ENCODE measurements at places on chromosomes 12 and 14.

- DNase-seq: no peak
These were observed 10.3 kb downstream of the CCDC175 start for GRCh38 chr14:59566296-59566695.

DNA sequence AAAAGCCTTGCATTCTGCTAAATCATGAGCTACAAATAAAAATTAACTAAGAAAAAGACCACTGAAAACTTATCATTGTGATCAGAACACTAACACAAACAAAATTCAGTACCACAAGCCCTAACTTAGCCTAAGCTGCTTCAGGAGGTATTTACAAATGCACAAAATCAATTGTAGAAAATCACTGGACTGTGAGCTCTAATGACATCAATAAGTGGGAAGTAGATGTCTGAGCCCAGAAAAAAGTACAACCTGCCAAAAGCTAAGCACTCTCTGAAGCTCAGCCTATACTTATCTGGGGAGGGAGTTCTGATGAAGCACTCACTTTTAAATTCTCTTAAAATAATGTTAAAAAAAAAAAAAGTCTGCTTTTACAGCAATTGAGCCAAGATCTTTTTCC lies 92.9 kb downstream of the SLCO1B1 start:
- no peak for DNase-seq

- no peak for DNase-seq
These were observed 33.3 kb downstream of the TULP3 start for GRCh38 chr12:2924019-2924418.

- DNase-seq: no peak
These were observed 30.6 kb upstream of the LMO3 start for GRCh38 chr12:16636435-16637055.

DNA sequence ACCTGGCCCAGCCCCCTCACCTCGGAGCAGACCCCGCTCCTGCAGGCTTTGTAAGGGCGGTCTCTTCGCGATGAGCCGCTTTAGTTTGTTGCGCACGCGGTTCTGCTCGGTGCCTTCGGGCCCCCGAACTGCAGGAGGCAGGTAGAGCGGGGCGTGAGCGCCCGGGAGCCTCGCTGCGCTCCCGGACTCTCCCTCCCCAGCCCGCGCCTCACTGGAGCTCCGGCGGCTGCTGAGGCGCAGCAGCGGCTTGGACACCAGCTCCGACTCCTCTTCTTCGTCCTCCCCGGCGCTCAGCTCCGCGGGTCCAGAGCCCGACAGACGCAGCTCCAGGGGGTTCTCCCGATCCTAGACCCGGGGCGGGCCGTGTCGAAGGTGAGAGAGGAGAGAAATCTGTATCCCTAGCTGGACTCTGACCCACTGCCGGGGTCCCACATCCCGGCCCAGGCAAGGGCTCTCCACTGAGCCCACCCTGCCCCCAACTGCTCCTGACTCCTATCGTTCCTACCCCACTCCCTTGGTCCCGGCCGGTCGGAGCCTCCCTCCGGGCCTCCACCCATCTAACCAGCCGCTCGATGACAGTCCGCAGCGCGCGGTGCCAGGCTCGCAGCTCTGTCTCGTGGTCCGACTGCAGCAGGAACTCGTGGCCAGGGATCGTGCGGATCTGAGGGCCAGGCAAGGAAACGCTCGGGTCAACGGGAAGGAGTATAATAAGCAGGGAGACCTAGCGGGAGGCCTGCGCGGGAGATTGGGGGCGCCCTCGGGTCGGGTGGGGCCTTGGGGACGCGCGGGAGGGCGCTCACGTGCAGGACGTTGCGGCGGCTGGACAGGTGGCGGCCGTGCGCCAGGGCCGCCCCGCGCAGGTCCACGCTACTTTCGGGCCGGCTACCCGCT lies 4.2 kb downstream of the ARHGAP9 start:
- DNase-seq: no peak

DNA sequence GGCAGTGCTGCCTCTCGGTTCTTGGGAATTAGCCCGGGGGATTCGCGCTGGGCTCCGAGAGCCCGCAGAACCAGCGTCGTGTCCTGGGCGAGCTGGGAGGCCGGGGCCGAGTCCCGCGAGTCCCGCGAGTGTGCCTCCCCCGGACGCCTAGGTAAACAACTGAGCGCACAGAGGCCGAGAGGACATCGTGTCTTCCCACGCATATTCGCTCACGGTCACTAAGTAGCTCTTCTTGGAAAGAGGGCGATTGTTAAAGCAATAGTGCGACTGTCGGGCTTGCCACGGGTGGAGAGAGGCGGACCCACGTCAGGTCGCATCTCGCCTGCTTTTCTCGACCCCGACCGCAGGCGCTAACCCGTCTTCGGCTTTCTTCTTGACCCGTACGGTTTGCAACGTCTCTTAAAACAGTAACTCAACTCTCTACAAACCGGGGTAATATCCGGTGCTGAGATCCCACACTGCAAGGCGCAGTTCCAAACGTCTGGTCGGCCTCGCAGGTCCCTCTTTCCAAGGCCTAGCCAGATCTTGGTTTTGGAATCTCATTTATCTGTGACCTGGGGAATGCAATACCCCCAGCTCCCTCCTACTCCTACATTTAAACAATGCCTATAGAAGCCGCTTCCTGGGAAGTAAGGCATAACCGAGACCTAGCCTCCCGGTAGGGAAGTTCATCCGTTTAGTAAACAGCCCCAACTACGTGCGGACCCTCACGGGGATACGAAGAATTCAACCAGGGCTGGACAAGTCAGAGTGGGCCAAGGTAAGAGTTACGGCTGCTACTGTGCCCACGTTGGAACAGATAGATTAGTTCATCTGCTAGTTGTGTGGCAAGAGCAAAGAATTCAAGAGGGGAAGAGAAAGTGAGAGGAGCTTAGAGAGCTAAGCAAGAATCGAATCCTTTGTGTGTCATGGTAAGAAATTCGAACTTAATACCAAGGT lies 736 bp upstream of the PHLDA1 start:
- peak; percentile 60 for DNase-seq

GRCh38 chr14:35999294-35999693 lies 173.2 kb downstream of the BRMS1L start:
- DNase-seq: no peak

- no peak for DNase-seq
These were observed 38.8 kb upstream of the ATP23 start for GRCh38 chr12:57902478-57902969.

- no peak for DNase-seq
These were observed 306.2 kb downstream of the TRHDE start for GRCh38 chr12:72578327-72578726.

DNA sequence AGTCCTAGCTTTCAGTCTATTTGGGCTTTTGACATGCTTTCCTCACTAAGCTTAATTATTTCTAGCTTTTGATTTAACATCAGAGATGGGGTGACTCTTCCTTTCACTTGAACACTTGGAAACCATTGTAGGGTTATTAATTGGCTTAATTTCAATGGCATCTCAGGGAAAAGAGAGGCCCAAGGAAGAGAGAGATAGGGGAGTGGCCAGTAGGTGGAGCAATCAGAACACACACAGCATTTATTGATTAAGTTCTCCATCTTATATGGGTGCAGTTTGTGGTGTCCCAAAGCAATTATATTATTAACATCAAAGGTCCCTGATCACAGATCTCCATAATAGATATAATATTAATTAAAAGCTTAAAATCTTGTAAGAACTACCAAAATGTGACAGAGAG lies 1466.1 kb upstream of the SEL1L start:
- peak; percentile 35 for DNase-seq

- DNase-seq: no peak
These were observed 42.1 kb upstream of the CFAP54 start for GRCh38 chr12:96447256-96447655.

DNA sequence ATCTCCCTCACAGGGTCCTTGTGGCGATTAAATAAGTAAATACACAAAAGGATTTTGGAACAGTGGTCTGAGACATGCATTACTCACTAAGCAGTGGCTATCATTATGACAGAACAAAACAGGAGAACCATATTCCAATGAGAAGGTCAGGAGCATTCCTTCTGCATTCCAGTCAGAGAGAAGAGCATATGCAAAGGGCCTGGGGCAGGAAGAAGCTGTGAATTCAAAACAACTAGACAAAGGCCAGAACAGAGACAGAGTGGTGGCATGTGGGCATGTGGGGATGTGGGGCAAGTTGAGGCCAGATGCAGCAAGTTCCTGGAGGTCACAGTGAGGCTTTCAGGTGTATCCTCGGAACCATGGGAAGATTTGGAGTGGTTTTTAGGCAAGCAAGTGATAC lies 70.1 kb upstream of the VRK1 start:
- DNase-seq: no peak

- DNase-seq: peak; percentile 84
These were observed 7.1 kb upstream of the ARL1 start for GRCh38 chr12:101414533-101415119.

DNA sequence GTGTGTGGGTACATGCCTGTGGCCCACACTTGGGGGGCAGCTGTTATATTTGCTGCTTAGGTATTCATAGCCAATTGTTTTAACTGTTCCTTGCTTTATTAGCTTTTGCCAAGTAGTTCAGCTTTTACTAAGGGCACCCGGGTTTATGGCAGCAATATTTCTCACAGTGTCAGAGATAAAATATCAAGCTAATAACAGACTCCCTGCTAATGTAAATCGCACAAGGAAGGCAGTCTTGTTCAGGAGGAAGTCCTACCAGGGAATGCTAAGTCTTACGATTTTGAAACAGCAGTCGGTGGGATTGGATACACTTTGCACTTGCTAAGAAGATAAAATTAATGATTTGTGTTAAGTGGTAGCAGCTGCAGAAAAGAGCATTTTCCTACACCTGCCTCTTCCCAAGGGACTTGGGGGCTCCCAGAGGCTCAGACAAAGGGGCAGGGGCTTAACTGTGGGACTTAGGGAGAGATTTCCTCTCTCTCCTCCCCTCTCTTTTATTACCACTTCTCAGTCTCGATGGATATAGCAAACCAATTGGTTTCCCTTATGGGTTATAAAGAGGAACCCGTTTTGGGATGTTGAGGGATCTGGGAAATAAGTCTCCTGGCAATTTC lies 175.1 kb downstream of the NRXN3 start:
- DNase-seq: no peak

DNA sequence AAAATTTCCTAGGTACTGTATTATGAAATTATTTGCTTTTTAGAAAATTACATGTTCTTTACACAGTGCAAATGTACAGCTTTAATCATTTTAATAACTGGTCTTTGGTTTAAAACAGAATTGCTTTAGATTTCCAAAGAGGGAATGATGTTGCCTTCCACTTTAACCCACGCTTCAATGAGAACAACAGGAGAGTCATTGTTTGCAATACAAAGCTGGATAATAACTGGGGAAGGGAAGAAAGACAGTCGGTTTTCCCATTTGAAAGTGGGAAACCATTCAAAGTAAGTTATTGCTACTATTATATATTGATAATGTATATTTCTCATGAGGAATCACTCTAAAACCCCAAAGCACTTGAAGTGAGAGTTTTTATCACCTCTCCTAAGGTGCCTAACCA lies 13.4 kb downstream of the LGALS3 start:
- no peak for DNase-seq

- DNase-seq: no peak
These were observed 80.8 kb downstream of the EP400 start for GRCh38 chr12:132030367-132031038.

- no peak for DNase-seq
These were observed 8.9 kb upstream of the BCL11B start for GRCh38 chr14:99280852-99281251.

- no peak for DNase-seq
These were observed 22.8 kb upstream of the PYGL start for GRCh38 chr14:50967103-50967502.

- no peak for DNase-seq
These were observed 330.3 kb upstream of the SYT1 start for GRCh38 chr12:78534311-78534710.

DNA sequence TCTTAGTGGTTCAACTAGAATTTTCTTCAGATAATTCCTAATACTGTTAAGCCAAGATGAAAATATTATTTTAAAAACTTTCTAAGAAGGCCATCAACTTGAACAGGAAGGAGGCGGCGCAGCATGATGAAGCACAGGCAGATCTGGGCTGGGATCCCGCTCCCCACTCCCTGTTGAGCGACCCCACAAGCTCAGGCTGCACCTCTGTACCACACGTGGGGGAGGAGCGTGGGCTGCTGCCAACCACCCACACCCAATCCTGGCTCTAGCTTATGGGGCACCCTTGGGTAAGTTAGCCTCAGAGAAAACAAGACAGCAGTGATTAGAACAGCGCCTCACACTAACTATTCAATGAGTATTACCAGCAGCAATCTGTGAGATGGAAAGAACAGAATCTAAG lies 6.0 kb downstream of the MTERF2 start:
- no peak for DNase-seq

DNA sequence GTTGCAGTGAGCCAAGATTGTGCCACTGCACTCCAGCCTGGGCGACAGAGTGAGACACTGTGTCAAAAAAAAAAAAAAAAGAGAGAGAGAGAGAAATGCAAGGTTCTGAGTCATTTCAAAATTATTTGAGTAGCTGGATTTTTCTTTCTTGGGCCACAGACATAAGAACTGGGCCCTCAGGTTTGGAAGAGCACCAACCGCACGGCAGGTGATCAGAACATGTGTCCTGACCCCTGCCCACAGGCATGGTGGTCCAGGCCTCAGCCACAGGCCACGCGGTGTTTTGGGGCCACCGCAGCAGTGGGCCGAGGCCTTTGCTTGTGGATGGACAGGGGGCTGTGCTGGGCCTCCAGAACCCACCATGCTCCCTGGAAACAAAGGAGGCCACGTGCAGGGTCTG lies 126.7 kb downstream of the CALM1 start:
- no peak for DNase-seq

DNA sequence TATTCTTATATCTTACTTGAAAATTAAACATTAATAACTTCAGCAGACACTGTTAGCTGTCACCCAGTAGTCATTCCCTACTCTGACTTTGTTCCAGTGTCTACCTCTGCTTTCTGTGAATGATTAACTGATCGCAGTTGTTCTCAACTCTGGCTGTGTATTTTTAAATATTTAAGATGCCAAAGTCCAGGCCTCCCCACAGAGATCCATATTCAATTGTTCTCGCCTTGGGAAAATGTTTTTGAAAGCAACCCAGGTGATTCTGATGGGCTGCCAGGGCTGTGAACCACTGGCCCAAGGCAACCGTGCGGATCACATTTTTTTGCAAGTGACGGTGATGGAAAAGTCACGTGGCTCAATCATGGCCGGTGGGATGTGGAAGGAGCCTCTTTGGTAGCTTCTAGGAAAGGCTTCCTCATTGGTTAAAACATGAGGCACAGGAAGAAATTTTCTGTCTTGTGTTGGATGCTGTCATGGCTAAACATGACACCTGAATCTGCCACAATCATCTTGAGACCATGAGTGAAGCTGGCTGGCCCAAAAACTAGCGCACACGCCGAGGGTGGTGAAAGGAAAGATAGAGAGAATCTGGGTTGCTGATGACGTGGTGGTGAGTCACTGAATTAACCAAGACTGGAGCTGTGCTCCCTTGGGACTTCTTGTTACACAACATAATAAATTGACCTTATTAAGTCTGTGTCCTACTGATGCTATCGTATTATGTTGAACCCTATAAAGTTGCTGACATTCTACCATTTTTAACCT lies 37.2 kb downstream of the RDH12 start:
- peak; percentile 94 for DNase-seq
